Lung (tissue), 17 donors: ENCODE measurements at places on chromosomes 4 and X. TPM values are rescaled to one million over a fixed set of nuclear protein-coding genes. Genes with fewer than 3 reads are reported as not detected.

GRCh38 chr4:8539661-8540060 lies 40.5 kb upstream of the GPR78 start:
- no peak for DNase-seq

SSX3 gene
- not detected for total RNA-seq

ODAM gene
- 8.8 TPM for total RNA-seq

GRCh38 chr4:89981789-89982334 lies 87.2 kb downstream of the MMRN1 start:
- no peak for DNase-seq

DNA sequence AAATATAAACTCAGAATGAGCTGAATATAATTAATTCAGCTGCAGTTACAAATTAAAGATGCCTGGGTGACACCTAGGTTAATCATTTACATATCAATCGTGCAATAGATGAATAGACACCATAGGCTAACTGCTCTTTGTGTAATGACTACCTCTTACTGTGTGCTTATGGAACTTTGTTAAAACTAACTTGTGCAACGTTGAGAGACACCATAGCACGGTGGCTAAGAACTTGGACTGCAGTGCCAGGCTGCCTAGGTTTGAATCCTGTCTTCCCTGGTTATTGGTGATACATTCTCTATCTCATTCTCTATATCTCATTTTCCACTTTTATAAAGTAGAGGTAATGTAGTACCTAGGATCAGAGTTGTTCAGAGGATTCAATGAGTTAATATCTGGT lies 46.9 kb downstream of the SMAD1 start:
- no peak for DNase-seq
